ENCODE measurements at places on chromosomes 6 and 20.

DNA sequence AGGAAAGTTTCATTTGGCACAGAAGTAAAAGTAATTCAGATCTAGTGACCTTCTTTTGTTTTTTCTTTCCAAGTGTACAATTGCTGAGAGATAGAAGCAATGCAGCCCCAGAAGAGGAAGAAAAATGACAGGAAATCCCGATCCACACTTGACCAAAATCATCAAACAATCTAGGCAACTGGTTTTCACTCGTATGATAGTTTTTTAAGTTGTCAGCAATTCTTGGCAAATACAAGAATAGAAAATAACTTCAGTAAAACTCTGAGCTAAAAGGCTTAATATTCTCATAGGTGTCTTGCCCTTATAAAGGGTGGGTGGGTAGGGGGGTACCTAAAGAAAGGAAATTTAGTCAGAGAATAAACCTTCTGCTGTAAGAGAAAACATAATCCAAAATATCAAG is 36.0 kb downstream of the SESN1 start:
- no peak for DNase-seq

GRCh38 chr20:32281711-32282110 is 4.3 kb downstream of the KIF3B start:
- DNase-seq: no peak

- peak; percentile 4 for DNase-seq
Observed at GRCh38 chr6:155782739-155783459, 327.3 kb upstream of the NOX3 start.

GRCh38 chr6:98787435-98787834 is 46.9 kb upstream of the POU3F2 start:
- DNase-seq: no peak

- no peak for DNase-seq
Observed at GRCh38 chr20:46256293-46256692, 52.0 kb downstream of the CDH22 start.

- no peak for DNase-seq
Observed at GRCh38 chr6:156976216-156977127, 199.3 kb downstream of the ARID1B start.

- no peak for DNase-seq
Observed at GRCh38 chr6:136037242-136037875, 185.9 kb downstream of the PDE7B start.

GRCh38 chr20:3521852-3522740 is 51.3 kb downstream of the ATRN start:
- no peak for DNase-seq

GRCh38 chr6:161091972-161092701 is 100.6 kb downstream of the MAP3K4 start:
- no peak for DNase-seq

DNA sequence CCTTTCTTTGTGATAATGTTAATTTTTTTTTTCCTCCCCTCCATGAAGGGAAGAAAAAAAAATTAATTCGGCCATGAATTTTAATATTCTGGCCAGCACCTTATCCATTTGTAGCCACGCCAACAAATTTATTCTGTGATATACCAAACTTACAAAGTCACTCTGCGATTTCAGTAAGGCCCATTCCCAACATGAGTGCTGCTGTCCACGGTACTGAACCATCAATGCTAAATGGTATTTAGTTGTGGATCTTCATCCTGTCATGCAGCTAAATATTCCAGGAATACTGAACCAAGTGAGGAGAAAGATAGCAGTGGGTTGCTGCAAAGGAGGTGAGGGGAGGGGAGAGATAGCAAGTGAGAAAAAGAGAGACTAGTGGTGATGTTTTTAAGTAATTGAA is 19.5 kb upstream of the RSPH4A start:
- DNase-seq: no peak

DNA sequence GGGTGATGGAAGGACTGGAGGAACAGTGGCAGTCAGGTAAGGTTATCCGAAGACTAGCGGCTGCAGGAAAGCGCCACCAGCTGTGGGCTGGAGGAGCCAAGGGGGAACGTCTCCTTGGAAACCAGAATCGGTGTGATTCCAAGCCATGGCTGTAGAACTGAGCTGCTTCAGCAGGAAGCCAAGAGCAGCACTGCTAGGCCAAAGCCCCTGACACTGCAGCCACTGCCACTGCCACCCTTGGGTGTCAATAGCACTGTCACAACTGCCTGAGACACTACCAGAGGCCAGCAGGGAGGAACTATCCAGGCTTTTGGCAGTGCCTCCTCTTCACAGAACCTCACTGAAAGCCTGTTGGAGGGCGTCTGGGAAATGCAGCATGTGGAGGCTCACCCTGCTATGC is 289.6 kb upstream of the SUPT3H start:
- DNase-seq: no peak

DNA sequence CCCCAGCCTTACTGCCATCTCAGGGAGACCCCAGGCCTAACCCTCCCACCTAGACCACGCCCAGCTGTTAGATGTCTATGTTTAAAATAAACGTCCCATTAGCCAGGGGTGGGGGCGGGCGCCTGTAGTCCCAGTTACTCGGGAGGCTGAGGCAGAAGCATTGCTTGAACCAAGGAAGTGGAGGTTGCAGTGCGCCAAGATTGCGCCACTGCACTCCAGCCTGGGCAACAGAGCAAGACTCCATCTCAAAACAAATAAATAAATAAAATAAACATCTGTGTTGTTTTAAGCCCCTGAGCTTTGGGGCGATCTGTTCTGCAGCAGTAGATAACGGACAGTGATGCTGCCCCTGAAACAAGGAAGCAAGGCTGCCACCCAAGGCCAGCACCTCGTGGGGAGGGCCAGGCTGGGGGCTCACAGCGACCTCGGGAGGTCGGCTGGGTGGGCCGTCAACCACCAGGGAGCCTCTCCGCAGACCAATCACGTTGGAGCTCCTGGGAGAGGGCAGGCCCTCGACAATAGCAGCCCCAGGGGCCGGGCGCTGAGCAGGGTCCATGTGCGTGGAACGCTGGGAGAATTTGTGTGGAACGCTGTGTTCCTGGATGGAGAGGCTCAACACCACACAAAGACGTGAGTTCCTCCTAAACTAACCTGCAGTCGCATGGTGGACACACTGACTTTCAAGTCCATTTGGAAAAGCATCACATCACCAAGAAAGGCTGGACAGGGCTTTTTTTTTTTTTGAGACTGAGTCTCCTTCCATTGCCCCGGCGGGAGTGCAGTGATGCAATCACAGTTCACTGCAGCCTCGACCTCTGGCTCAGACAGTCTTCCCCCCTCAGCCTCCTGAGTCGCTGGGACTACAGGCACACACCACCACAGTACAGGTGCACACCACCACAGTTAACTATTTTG is 1.0 kb upstream of the HELZ2 start:
- no peak for DNase-seq

- no peak for DNase-seq
Observed at GRCh38 chr6:128259029-128259724, 261.2 kb downstream of the PTPRK start.

DNA sequence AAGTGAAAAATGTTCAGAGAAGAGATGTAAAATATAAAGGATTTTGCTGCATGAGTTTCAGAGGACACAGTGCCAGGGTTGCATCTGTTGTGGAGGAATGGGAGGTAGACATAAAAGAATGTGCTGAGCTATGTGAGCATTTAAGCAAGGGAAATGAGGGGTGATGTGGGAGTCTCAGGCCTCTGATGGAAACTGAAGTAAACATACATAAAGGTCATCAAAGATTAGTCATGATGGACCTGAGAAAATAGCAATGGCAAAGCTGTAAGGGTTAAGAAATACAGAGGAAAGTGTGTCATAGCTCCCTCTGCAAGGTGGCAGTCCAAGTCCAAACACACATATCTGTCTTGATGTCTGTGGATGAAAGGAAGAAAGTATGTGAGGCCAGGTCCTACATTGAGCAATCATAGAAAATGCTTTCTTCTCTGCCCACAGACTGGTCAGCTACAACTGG is 306.6 kb upstream of the ECI2 start:
- DNase-seq: no peak

GRCh38 chr6:105755885-105756284 is 330.3 kb upstream of the PRDM1 start:
- DNase-seq: no peak

- DNase-seq: no peak
Observed at GRCh38 chr20:10488534-10488933, 53.4 kb downstream of the SLX4IP start.

DNA sequence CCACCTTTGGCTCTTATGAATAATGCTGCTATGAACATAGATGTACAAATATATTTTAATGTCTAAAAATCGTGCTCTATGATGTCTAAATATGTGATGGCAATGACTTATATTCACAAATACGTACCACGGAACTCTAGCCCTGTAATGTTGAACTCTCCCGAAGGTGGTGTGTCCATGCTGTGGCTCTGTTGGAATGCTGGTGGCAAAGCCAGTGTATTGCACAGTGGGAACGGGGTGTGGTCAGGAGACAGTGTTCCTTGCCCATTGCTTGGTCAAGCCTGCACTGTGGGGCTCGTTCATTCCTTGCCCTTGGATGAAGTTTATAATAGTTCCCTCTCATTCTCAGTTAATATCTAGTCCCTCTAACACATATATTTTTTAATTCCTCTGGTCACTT is 109.6 kb downstream of the MTHFD1L start:
- DNase-seq: no peak

DNA sequence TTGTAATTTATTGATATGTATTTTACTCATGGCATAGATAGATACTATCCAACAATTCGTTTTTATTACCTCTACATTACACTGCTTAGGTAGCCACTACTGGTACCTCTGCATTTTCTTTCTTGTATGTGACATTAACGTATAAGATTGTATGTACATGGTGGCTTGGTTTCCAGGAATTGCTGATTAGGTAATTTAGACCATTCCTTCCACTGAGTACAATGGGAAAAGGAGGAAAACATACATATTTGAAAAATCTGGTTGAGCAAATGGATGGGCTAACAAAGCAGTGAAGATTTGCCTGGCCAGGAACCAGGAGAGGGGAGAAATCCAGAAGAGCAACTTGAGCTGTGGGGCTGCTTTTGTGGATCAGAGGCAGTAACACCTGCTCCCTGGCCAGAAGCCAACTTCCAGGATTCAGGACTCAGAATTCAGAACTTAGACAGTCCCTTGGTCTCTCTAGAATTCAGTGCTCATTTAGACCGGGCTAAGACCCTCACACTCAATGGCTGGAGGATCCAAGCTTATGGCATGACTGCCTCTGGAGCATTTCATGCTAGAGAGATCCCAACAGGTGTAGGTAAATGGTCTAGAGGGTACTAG is 17.9 kb upstream of the MICB start:
- no peak for DNase-seq

DNA sequence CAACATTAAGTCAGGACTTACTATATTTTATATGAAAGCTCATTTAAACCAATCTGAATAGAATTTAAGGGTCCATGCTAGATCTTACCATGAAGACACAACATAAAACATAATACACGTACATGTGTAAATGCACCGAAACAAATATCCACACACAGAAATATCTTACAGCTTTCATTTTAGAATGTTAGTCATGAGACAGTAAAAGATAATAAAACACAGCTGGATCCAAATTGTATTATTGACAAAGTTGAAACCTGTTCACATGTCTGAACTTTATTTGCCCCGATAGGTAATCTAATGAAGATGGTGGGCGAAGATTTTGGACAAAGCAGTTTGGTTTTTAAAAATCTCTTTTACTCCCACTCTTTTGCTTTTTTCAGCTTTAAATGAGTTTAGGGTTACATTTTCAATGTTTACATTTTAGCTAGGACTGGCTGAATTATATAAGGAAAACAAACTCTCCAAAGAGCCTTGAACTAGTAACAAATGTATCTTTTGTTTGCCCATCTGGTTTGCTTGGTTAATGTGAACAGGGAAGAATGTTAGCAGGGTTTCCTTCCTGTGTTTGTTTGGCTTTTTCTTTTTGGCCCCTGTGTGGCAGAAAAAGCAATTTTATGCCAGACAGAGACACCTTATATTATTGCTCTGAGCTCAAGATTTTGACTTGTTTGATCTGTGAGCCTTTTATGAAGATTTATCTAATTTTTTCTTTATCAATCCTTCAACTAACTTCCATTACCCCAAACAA is 5.1 kb upstream of the TMEM181 start:
- no peak for DNase-seq

- no peak for DNase-seq
Observed at GRCh38 chr6:134539865-134540323, 222.0 kb upstream of the SGK1 start.

DNA sequence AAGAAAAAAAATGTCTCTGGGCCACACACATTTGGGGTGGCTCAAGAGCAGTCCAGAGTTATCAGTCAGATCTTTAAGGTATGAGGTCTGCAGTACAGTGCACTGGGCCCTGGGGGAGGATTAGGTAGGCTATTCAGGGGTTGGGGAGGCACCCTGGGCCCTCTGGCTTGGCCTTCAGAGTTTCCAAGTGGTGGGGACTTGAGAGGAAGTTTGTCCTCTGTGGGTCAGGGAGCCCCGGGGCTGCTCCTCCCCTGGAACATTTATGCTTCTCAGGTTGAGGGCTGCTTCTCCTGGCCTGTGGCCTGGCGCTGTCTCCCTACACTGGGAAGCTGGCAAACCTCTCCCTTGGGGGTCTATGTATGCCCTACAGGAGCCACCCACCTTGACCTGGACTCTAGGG is 46.0 kb downstream of the PTK7 start:
- DNase-seq: no peak

DNA sequence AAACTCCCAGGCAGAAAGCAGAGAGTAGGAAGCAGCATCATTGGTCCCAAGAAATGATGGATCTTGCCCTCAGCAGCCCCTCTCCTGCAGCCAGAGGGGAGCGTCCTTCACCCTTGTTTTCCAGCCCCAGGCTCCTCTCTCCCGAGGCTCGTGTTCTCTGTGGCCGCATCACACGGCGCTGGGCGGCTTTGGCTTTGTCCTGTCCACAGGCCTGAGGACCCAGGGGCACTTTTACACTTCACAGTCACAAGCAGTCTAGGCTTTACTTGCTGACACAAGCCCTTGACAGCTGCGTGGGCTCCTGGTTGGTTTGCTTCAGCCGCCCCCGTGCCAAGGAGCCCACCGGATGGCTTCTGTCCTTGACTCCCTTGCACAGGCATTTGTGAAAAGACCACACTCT is 175.4 kb upstream of the THBS2 start:
- no peak for DNase-seq
